ENCODE measurements at places on chromosomes 16 and 17. TPM values are rescaled to one million over a fixed set of nuclear protein-coding genes. Genes with fewer than 3 reads are reported as not detected.

- peaks cover 5% of the 10 kb centered on the region for H3K4me1 ChIP-seq
- H3K27ac ChIP-seq, result no peak overlapping the region
- H3K36me3 ChIP-seq, result no peaks in the 10 kb centered on the region
- no peak overlapping the region for H3K4me3 ChIP-seq
- H3K27me3 ChIP-seq, result peaks cover 6% of the 10 kb centered on the region
These were observed 584 bp downstream of the TCAP start for GRCh38 chr17:39665642-39666224.

CARHSP1 gene
- 180 TPM for total RNA-seq

GRCh38 chr17:39186481-39187002 is 10.9 kb downstream of the CACNB1 start:
- no peak for DNase-seq
- H3K4me3 ChIP-seq, result no peak overlapping the region
- peaks cover 7% of the 10 kb centered on the region for H3K36me3 ChIP-seq
- no peak overlapping the region for H3K27ac ChIP-seq

KRTAP16-1 gene
- not detected for total RNA-seq

INCA1 gene
- total RNA-seq, result 0.44 TPM

GNGT2 gene
- total RNA-seq, result not detected

GRCh38 chr17:56708220-56708558 is 114.7 kb downstream of the NOG start:
- H3K27ac ChIP-seq, result no peak overlapping the region
- peaks cover 3% of the 10 kb centered on the region for H3K27me3 ChIP-seq
- DNase-seq, result no peak
- no peak overlapping the region for H3K4me3 ChIP-seq

Measured in glutamatergic neuron (in vitro differentiated cells).